ENCODE measurements at places on chromosomes 1 and 21.

GRCh38 chr1:14365301-14365988, 233.0 kb upstream of the KAZN start:
- peaks cover 2% of the 10 kb centered on the region for H3K27me3 ChIP-seq
- DNase-seq: no peak
- H3K27ac ChIP-seq: no peak overlapping the region
- no peaks in the 10 kb centered on the region for H3K4me1 ChIP-seq
- H3K36me3 ChIP-seq: no peaks in the 10 kb centered on the region

DNA sequence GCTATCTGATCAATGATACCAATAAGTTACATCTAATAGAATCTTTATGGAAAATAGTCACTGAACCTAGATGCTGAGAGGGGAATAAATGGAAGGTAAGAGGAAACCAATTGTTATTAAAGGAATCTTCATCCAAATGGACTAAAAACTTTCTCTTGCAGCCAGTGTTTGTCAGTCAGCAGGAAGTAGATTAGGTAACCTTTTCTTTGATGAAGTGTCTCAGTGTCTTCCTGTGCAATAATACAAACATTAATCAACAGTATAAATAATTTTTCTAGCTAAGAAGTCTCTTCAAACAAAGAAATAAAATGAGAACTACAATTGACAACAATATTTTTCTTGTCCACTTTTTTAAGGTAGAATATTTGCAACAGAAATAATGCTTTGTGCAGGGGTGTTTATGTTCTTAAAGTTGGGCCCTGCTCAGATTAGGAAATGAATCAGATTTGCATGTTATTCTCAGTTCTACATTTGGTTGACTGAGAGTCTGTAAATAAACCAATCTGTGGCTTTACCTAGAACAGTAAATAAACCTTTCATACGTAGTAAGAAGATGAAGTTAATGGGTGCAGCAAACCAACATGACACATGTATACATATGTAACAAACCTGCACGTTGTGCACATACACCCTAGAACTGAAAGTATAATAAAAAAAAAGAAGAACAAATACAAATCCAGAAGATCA, 391.4 kb downstream of the MRPL39 start:
- H3K27me3 ChIP-seq: no peaks in the 10 kb centered on the region
- DNase-seq: no peak

DNA sequence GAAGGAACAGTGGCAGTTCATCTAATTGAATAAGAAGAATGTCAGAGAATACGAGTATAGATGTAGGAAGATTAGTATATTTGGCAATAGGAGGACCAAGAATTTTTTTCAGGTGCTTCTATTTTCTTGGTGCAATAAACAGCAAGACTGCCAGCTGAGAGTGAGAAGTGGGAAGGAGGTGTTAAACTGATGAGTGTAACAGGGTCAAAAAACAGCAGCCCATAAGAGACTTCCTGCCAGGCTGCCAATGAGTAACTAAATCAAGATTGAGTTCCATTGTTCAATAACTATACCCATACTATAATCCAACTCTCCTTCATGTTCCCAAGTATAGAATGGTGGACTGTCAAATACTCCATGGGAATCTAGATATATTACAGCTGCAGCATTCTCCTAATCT, 28.7 kb downstream of the LYST start:
- H3K4me3 ChIP-seq: no peak overlapping the region
- no peak overlapping the region for H3K27ac ChIP-seq
- H3K4me1 ChIP-seq: no peaks in the 10 kb centered on the region
- DNase-seq: no peak
- no peaks in the 10 kb centered on the region for H3K36me3 ChIP-seq

- H3K27me3 ChIP-seq: no peaks in the 10 kb centered on the region
- no peaks in the 10 kb centered on the region for H3K36me3 ChIP-seq
- peaks cover 7% of the 10 kb centered on the region for H3K4me1 ChIP-seq
- H3K27ac ChIP-seq: no peak overlapping the region
- DNase-seq: no peak
Measured at GRCh38 chr1:234906654-234907053, 222.0 kb downstream of the TOMM20 start.

GRCh38 chr1:19515201-19515600, 29.9 kb upstream of the CAPZB start:
- H3K4me3 ChIP-seq: no peak overlapping the region
- no peak overlapping the region for H3K27ac ChIP-seq
- H3K27me3 ChIP-seq: no peaks in the 10 kb centered on the region
- DNase-seq: no peak
- H3K36me3 ChIP-seq: no peaks in the 10 kb centered on the region
- no peaks in the 10 kb centered on the region for H3K4me1 ChIP-seq

- H3K27ac ChIP-seq: no peak overlapping the region
- H3K27me3 ChIP-seq: no peaks in the 10 kb centered on the region
- no peak overlapping the region for H3K4me3 ChIP-seq
- no peak for DNase-seq
Measured at GRCh38 chr21:35135481-35135880, 86.4 kb upstream of the RUNX1 start.

DNA sequence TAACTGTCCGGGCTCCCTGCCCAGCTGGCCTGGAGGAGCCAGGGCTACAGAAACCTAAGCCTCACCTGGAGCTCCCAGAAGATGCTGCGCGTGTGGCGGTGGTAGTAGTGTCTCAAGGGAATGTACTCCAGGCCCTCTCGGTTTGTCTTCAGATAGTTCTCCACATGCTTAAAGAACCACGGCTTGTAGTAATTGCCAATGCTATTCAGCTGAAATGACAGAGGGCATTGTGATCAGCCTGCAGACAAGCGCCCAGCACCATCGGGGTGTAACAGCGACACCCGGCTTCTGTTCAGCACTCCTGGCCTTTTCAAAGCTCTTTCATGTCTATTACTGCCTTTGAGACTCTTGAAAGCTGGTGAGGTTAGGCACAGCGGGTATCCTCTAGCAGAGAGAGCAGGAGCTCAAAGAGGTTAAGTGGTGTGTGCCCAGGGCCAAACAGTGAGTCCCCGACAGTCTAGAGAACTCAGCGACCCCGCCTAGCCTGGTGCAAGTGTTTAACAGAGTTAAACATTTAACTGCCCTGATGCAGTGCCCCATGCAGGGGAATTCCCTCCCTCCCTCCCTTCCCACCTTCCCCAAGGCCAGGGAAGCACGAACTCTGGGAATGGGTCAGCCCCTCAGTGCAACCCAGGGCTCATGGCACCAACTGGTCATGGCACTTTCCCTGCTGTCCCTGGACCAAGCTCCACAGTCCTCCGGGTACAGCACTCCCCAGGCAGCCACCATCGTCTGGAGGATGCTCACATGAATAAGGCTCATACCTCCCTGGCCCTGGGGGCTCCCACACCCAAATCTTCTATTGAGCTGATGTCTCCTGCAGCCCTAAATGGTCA, 21.5 kb downstream of the DHCR24 start:
- DNase-seq: no peak
- no peaks in the 10 kb centered on the region for H3K36me3 ChIP-seq
- no peaks in the 10 kb centered on the region for H3K4me1 ChIP-seq
- no peaks in the 10 kb centered on the region for H3K27me3 ChIP-seq
- no peak overlapping the region for H3K27ac ChIP-seq

Measured in T-cell (primary cell).